ENCODE measurements at places on chromosomes 5 and 9.

GRCh38 chr5:77012601-77013000 is 17.6 kb upstream of the AGGF1 start:
- DNase-seq: no peak

- DNase-seq: peak; percentile 28
These were observed 9.9 kb downstream of the LEAP2 start for GRCh38 chr5:132883261-132883834.

- DNase-seq: no peak
These were observed 11.9 kb upstream of the OR13C8 start for GRCh38 chr9:104556830-104557634.

GRCh38 chr9:131019388-131020239 is 10.6 kb downstream of the LAMC3 start:
- DNase-seq: no peak

DNA sequence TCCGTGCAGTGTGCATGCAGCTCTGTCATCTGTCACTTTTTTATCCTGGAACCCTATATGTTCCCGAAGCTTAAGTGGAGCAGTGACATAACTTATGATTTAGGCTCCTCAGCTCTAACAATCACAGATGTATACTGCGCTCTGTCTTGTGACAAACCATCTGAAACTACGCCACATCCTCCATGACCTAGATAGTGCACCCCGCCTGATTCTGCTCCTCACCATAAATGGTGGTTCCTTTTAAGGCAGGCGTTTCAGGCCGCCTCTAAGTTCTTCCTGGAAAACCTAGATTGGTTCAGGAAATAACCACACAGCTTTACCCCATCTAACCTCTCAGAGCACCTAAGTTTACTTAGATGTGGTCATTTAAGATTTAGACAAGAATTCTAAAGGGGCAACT is 372.0 kb downstream of the CDH10 start:
- DNase-seq: no peak
